ENCODE measurements at places on chromosomes 3 and 15. TPM values are rescaled to one million over a fixed set of nuclear protein-coding genes. Genes with fewer than 3 reads are reported as not detected.
A peak's percentile ranks its signal among the peaks of the same experiment; 100 is the strongest.

The CSTA gene
- total RNA-seq: not detected

The GRK7 gene
- total RNA-seq: not detected

- peak; percentile 58 for DNase-seq
These were observed 39.2 kb upstream of the POLR2M start for GRCh38 chr15:57667171-57667849.

The UMPS gene
- total RNA-seq: 15.3 TPM

- DNase-seq: no peak
These were observed 55.7 kb upstream of the SMAD6 start for GRCh38 chr15:66646308-66646707.

Data from lung microvascular endothelial cell (primary cell).